Cerebellar cortex (tissue), 1 donor: ENCODE measurements at places on chromosomes 6 and 20.
A peak's percentile ranks its signal among the peaks of the same experiment; 100 is the strongest.

GRCh38 chr6:143569040-143569439 lies 57.5 kb upstream of the FUCA2 start:
- no peak for DNase-seq

GRCh38 chr6:28985462-28986164 lies 19.5 kb downstream of the ZNF311 start:
- peak; percentile 96 for DNase-seq

GRCh38 chr6:43355862-43356590 lies 13.4 kb downstream of the ZNF318 start:
- peak; percentile 27 for DNase-seq

GRCh38 chr6:15484140-15484539 lies 178.7 kb downstream of the DTNBP1 start:
- peak; percentile 76 for DNase-seq

DNA sequence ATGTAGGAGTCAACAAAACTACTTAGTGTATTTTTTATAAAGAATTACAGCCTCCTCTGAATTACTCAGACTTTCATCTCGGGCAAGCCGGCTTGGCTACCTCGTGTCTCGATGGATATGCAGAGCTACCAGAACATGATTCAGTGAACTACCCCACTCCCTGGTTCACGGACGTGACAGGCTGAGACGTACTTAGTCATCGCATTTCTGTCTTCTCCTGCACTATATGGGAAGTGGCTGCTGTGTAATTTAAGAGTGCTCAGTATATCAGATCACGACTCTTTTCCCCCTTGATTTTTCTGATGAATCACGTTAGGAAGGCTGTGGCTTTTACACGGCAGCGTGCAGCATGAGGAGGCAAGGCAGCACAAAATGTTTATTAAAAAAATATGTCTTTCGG lies 302.7 kb upstream of the ZFP64 start:
- no peak for DNase-seq

DNA sequence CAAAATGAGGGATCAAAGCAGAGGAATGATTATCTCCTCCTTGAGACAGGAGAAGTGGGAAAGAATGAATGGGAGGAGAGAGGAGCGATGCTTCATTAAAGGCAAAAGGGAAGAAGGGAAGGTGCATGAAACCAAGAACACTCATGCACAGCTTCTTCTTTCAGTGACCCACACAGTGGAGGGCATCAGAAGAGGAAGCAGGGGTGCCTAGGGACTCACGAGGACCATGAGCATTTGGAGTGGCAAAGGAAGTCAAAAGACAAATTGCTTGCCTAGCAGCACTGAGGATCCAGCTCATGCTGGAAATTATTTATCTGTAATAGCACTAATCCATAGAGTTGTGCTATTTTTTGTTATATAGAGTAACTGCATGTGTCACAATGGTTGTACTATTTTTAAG lies 66.1 kb downstream of the SMLR1 start:
- no peak for DNase-seq

- DNase-seq, result no peak
These were observed 27.9 kb downstream of the FOXO3 start for GRCh38 chr6:108588586-108588985.

GRCh38 chr20:20457392-20458126 lies 89.7 kb downstream of the INSM1 start:
- DNase-seq, result no peak

- DNase-seq, result no peak
These were observed 66.6 kb downstream of the PREX1 start for GRCh38 chr20:48761023-48761785.

- no peak for DNase-seq
These were observed 1.8 kb downstream of the UQCC2 start for GRCh38 chr6:33709605-33710295.

DNA sequence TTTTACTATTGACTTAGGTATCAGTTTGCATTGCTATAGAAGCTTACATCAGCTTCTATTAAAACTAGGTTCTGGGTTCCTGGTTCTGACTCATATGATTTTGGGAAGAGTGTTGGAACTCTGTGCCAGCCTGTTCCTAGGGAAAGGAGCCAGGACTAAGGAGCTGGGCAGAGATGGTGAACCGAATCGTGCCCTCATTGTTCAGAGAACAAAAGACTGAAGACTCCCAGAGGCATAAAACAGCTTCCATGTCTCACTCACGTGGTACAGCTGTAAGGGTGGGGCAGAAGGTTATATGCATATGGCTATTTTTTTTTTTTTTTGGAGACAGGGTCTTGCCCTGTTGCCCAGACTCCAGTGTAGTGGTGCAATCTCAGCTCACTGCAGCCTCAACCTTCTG lies 89.1 kb upstream of the THBS2 start:
- peak; percentile 22 for DNase-seq

DNA sequence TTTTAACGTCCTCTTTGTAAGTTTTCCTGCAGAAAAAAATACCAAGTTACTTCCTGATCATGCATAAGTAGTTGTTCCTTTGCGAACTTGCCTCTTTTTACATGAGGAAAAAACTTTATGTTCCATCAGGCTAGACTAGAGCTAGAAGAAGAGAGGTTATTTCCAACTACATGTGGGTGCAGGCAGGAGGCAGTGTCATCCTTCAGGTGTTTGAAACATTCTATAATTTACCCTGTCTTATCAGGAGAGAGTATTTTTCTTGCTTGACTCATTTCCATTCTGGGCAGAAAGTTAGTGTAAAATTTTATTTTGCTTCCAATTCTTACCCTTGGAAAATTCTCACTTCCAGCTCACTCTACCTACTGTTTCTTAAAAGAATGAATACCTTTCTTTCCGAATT lies 28.5 kb upstream of the EPHA7 start:
- DNase-seq, result no peak

- DNase-seq, result peak; percentile 40
These were observed 95.3 kb upstream of the BHLHE23 start for GRCh38 chr20:63101781-63102720.

- DNase-seq, result no peak
These were observed 20.1 kb upstream of the UTRN start for GRCh38 chr6:144265061-144265357.

DNA sequence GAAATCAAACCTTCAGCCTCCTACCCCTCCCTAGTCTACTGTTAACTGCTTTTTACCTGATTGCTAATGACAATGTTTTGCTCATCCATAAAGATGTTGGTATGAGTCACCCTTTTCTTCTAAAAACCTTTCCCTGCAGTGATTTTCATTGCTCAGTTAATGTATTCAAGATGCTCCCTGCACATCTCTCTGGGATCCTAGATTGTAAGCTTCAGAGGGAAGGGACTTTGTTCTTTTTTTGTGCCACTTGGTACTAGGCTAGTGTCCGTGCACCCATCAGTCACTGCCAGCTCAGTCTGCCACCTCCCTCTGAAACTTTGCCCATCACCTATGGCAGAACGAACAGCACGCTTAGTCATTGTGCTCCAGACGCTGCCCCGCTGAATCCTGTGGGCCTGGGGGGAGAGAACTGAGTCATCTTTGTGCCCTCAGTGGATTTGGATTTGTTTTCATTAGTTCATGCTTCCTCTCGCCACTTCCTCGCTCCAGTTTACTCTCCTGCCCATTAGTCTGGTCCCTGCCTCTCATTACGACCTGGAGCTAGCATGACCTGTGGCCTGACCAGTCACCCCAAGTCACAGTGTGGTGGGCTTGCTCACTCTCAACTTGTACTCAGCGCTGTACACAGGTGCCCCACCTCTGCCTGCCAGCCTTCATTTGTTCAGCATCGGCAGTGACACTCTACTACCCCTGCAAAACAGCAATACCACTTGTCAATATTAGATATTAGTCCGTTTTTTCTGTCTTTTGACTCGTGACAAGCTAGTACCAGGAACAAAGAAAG lies 78.0 kb upstream of the TMEM181 start:
- no peak for DNase-seq

- no peak for DNase-seq
These were observed 57.2 kb downstream of the TMEM200A start for GRCh38 chr6:130423044-130423443.

- DNase-seq, result peak; percentile 45
These were observed 15.3 kb downstream of the PCIF1 start for GRCh38 chr20:45949542-45950329.

DNA sequence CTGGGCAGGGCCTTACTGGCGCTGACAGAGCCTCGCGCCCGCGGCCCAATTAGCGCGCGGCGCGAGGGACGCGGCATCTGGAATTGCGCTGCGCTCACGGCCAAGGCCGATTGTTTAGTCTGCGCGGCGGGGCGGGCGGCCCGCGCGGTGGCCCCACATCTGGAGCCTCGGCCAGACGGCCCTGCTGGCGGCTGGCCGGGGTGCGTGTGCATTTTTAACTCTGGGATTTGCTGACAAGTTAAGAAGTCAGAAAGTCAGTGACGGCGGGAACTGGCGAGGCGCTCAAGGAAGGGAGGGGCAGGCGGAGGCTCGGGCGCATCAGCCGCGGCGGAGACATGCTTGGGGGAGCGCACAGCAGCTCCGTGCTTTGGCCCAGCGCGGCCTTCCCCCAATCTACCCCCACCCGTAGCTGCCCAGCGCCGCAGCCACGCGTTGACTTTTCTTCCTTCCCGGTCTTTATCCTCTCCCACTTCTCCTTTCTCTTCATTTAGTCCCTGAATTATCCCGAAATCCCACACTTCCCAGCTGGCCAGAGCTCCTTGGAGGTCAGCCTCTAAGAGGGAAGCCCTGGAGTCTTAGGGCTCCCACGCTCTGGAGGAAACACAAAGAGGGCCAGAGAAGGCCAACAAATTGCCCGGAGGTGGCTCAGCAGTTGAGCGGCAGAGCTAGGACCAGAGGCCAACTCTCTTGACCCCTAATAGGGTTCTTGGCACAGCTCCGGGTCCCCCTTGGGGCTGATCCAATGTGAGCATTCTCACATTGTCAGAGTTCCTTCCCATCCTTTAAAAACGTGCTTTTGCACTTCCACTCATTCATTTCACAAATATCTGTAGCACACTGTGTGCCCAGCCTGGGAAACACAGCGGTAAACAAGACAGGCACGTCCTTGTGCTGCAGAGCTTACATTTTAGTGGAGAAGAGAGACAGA lies 40.8 kb upstream of the FOXP4 start:
- no peak for DNase-seq

GRCh38 chr6:2764610-2765165 lies 505 bp upstream of the WRNIP1 start:
- DNase-seq, result peak; percentile 81

- DNase-seq, result no peak
These were observed 71.8 kb upstream of the TIAM2 start for GRCh38 chr6:154923199-154923869.

GRCh38 chr6:170487707-170488329 lies 65.3 kb downstream of the PSMB1 start:
- DNase-seq, result no peak

- no peak for DNase-seq
These were observed 18.3 kb upstream of the CITED2 start for GRCh38 chr6:139392794-139393193.

GRCh38 chr20:59949911-59950310 lies 8.3 kb upstream of the CDH26 start:
- DNase-seq, result no peak

DNA sequence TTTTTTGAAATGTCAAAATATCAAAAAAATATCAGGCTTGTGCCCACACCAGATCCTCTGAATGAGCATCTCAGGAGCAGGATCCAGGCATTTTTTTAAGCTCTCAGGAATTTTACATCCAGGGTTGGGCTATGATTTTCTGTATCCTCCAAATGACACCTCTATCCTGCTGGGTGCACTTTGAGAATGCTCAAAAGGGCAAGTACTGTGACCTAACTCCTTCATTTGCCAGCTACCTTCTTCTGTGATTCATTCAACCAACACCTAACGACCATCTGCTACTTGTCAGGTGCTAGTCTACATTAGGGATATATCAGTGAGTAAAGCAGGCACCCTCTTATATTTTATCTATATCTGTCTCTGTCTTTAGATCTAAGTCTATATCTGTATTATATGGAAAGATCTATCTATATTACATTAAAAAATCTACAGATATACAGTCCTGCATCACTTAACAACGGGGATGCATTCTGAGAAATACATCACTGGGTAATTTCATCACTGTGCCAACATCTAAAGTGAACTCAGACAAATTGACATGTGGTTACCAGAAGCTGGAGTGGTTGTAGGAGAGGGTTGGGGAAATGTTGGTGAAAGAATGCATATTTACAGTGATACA lies 131.6 kb downstream of the KIF16B start:
- DNase-seq, result peak; percentile 88

- DNase-seq, result no peak
These were observed 16.3 kb downstream of the LRRC1 start for GRCh38 chr6:53811082-53811481.

DNA sequence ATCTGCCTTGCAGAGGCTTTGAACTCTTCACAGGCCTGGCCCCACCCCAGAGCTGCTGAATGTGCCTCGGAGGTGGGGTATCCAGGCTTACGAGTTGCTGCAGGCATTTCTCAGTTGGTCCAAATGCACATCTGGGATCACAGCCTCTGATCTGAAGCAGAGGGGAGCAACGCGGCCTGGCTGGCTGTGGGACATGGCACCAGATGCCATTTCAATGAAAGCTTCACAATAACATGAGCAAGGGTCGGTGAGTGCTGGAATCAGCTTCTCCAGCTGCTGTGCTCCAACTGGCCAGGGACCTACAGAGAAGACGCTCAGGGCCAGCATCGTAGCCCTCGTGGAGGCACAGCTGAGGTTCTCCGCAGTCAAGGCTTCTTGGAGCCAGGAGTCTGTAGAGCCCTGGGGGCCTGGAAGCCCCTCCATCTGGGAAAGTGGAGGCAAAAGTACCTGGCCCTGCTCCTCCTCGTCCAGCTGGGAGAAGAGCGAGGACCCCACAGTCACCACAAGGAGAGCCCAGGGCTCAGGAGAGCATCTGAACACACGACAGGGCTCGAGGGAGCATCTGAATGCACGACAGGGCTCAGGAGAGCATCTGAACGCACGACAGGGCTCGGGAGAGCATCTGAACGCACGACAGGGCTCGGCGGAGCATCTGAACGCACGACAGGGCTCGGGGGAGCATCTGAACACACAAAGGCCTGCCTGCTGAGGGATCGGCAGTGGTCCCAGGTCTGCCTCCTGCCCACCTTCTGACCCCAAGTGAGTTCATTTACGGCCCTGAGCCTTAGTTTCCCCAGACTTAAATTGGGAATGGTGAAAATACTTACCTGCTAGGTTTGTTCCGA lies 165.2 kb downstream of the DLL1 start:
- no peak for DNase-seq

DNA sequence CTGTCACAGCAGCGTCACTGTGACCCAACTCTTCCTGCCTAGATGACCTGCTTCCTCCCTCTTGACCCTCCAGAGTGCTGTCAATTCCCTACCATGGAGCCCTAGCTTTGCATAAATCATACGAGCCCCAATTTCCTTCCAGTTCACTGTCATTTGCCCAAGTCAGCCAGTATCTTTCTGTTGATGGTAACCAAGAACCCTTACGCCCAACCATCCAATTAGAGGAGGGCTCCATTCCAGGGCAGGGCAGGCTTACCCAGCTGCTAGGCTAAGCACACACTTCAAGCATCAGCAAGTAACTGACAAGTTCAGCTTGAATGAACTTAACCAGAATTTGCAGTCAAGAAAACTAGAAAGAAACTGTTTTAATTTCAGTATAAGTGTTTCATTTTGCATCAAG lies 25.7 kb downstream of the WFDC3 start:
- no peak for DNase-seq

GRCh38 chr6:123925350-123925749 lies 121.7 kb downstream of the NKAIN2 start:
- DNase-seq, result no peak
